Stimulated activated CD4-positive, alpha-beta T cell treated with anti-CD3 and anti-CD28 coated beads, Interleukin-4, amount 100 ng/mL, for 1 hour (primary cell): ENCODE measurements at places on chromosomes 1 and 21.
A peak's percentile ranks its signal among the peaks of the same experiment; 100 is the strongest.

DNA sequence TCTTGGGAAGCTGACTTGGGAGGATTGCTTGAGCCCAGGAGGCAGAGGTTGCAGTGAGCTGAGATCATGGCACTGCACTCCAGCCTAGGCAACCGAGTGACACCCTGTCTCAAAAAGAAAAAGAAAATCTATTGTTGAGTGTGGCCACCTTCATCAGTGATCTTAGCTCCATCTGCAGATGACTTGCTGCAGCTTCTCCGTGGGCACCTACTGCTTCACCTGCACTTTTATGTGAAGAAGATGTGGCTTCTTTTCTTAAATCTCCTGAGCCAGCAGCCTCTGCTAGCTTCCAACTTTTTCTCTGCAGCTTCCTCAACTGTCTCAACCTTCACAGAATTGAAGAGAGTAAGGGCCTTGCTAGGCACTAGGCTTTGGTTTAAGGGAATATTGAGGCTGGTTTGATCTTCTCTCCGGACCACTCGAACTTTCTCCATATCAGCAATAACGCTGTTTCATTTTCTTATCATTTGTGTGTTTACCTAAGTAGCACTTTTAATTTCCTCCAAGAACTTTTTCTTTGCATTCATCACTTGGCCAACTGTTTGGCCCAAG, 28.0 kb downstream of the AGPAT3 start:
- DNase-seq, result no peak

DNA sequence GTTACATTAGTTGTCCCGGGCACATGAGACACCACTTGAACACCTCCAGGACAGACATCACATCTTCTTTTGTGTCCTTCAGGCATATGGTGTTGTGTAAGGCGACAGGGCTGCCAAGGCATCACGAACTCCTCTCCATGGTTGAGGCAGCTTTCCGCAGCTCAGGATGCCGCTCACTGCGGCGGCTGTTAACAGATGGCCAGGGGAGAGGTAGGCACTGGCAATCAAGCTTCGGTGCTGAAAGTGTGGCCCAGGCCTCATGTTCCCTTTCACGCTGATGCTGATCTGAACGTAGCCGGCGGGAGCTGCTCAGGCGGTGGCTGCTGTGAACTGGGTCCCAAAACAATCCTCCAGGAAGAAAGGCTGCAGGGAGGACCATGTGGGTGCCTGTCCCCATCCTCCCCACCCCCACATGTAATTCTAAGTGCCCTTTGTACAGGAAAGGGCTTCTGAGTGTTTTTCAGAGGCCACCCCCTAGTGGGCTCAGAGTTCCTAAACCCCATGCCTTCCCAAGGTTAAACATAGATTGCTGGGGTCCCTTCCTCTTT, 287.1 kb upstream of the AJAP1 start:
- DNase-seq, result no peak

GRCh38 chr21:37342046-37342632, 24.4 kb upstream of the DYRK1A start:
- no peak for DNase-seq

DNA sequence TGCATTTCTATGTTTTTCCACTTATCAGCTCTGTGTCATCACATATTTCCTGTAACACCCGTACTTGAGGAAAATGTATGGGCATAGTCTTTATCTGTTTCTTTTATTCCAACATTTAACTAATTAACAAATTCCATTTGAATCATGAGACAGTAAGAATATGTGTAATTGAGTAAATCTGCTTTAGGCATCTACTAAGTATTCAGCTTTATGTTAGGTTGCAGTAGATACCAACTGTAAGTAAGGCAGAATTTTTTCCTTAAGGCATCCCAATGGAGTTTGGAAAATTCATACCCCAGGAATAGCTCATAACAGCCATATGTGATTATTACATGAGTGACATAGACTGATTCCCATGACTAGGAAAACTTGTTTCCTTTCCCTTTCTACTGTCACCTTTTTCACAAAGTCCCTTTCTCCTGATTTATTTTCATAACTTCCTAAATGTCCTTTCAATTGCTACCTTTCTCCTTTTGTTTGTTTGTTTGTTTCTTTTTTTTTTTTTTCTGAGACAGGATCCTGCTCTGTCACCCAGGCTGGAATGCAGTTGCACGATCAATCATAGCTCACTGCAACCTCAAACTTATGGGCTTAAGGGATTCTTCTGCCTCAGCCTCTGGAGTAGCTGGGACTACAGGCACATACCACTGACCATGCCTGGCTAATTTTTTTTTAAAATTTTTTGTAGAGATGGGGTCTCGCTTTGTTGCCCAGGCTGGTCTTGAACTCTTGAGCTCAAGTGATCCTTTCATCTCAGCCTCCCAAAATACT, 59.8 kb upstream of the CACYBP start:
- no peak for DNase-seq

- no peak for DNase-seq
Measured at GRCh38 chr1:151504759-151505158, 6.4 kb upstream of the CGN start.

- DNase-seq, result no peak
Measured at GRCh38 chr21:16742131-16742641, 770.7 kb upstream of the CXADR start.

GRCh38 chr1:200625381-200625824, 4.9 kb upstream of the KIF14 start:
- DNase-seq, result no peak

- no peak for DNase-seq
Measured at GRCh38 chr1:224506141-224506814, 71.7 kb upstream of the WDR26 start.

DNA sequence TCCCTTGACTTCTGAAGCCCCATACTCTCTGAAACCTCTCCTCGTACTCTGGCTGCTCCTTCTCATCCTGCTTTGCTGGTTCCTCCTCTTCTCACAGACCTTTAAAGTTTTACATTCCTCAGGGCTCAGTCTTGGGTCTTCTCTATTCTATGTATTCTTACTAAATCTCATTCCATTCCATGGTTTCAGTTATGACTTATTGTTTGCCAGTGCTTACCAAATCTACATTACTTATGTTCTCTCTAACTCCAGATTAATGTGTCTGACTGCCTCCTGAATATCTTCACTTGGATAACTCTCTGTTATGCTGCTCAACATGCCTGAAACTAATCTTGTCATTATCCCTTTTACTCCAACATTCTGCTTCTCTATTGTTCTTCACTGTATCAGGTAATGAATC, 5.4 kb upstream of the SLC35D1 start:
- DNase-seq, result no peak

DNA sequence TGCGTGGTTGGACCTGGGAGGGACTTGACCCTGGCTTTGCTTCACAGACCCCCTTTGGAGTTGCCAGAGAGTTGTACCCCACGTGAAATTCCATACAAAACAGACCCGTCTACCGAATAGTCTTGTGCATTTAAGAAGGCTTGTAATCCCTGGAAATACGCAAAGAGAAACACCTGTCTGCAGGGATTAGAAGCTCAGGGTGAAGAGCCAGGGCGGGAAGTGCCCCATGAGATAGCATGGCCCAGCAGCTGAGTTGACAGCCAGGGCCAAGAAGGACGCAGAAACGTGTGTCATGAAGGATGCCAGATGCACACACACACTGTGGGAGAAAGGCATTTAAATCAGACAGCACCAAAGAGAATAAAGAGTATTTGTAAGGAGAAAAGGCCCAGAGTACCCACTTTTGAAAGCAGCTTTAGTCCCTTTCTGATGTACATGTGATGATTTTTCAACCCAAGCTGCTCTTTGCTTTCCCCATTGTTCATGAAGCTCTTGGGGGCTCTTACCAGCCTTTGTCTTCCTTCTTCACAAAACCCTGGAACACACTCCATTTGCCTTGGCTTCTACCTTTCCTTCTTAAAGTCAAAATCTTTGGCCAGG, 46.6 kb downstream of the PCP4 start:
- DNase-seq, result no peak

- DNase-seq, result no peak
Measured at GRCh38 chr1:213131851-213132655, 81.0 kb downstream of the RPS6KC1 start.

DNA sequence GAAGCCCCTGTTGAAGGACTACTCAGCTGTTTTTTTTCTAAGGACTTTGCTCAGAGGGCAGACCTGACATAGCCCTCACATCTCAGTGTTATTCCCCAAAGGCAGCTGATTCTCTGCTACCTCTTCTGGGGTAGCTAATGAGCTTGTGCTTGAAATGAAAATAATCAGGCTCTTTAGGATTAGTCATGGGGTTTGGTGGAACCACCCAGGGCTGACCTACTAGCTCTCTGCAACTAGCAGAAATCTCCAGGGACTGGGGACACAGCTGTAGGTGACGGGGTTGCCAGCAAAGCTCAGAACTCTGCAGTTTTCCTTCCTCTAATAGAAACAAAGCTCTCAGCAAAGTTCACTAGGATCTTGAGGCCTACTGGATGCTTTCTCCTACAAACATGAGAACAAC, 106.4 kb upstream of the BCL9 start:
- no peak for DNase-seq

- no peak for DNase-seq
Measured at GRCh38 chr1:11628767-11629166, 25.5 kb downstream of the FBXO2 start.

DNA sequence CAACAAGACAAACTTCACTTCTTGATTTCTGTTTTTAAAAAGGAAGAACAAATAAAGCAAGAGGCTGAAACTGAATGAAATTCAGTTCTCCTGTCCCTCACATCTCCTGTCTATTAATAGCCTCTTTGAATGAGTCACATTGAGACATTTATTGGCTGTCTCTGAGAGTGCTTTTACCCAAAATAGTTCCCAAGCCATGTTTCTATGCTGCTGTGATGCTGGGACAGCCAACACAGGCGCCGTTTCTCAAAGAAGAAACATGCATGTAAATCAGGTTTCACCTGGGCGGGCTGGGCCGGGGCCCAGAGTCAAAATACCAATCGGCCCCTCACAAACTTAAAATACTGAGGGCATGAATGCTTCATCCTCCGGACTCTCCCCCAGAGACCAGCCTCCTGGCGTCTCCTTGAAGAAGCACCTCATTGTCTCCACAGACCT, 105.2 kb downstream of the EDEM3 start:
- DNase-seq, result no peak

DNA sequence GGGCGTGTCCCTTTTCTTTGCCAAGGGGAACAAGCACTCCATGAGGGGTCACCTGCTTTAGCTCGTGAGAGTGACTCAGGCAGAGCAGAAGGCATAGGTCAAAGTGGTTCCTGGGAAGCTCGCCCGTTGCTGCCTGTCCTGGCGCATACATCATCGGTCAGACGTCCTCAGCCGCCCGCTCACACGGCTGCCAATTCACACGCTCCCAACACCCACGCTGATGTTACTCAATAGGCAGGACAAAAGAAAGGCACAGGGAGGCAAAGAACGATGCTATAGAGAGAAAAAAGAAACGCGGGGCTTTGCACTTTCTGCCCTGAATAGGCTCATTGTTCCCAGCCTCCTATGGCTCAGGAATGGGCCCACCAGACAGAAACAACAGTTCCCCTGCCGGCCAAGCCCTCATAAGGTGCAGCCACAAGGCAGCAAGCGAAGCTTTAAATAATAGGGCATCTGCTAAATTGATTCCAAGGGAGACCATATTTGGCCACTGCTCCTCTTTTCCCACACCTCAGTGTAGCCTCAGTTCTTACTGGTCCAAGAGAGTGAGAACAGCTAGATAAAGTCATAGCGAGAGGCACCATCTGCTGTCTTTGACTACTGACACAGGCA, 38.7 kb downstream of the VTCN1 start:
- DNase-seq, result no peak

- peak; percentile 34 for DNase-seq
Measured at GRCh38 chr1:35442734-35443133, 114.5 kb downstream of the KIAA0319L start.

GRCh38 chr1:182713492-182713891, 29.1 kb upstream of the RGS8 start:
- DNase-seq, result no peak

DNA sequence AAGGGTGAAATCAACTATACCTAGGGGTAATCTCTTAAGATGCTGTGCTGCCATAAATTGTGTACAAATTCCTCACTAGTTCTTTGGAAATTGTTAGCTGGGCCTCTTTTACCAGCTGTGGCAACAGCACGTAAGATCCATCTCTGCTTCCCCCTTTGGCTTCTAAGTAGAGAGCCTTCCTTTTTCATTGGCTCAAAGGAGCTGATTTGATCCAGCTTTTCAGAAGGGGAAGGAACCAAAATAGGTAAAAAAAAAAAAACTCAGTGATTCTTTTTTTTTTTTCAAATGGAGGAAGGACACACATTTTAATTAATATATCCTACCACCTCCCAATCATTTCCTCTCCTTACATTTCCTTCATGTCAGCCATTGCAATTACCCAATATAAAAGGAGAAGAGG, 4.0 kb upstream of the RCAN1 start:
- no peak for DNase-seq

- DNase-seq, result no peak
Measured at GRCh38 chr1:28965271-28965870, 51.0 kb downstream of the EPB41 start.

DNA sequence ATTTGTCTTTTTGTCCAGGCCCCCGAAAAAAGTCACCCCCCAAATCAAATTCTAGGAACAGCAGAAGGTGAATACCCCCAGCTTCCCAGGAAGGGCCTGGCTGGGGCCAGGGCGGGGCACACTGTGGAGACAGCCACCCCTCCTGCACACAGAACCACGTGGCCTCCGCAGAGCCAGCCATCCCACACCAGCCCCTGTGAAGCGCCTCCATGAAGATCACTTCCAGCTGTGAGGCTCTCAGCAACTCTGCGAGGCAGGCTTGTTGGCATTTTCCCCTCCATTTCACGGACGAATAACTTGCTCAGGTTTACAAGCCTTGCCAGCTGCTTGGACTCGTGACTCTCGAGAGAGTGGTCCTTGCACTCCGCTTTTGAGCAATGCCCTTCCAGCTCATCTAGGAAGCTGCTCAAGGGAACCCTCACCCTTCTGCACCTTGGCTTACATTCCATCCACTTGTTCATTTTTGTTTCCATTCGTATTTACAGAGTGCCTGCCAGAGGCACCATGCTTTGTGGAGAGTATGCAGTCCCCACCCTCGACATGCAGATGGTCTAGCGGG, 48.2 kb downstream of the SYT6 start:
- no peak for DNase-seq

DNA sequence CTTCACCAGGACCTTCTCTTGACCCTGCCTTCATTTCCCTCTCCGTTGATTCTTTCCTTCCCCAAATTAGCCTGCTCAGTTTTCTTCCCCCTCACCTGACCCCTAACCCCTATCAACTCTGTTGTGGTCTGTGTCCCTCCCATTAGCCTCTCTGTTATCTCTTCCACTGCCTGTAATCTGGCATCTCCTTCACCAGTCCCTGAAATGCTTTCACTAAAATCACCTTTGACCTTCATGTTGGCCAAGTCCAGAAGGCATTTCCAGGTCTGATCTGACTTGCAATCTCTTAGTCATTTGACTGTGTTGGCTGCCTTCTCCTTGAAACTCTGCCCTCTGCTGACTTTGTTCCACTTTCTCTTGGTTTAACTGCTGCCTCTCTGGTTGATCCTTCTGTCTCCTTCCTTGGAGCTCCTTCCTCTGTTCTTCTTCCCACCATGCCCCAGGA, 28.2 kb downstream of the ATP8B2 start:
- no peak for DNase-seq

- no peak for DNase-seq
Measured at GRCh38 chr1:93437976-93438605, 9.8 kb upstream of the FNBP1L start.
